ENCODE measurements at places on chromosomes 7 and 10.

DNA sequence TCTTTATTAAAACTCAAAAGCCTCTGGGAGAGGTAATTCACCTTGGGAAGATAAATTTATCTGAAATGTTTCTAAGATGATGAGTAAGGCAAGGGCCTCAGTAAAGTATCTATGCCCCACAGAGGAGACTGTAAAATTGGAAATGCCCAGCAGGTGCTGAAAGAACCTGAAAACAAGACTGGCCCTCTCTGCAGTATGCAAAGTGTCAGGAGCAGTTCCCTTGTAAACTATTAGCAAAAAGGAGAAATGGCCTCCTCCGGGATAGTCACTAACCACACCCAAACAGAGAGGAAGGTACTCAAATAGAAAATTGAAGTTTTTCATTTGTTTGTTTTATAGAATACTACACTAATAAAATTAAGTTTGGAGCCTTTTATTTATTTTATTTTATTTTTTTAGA is 81.2 kb downstream of the FZD1 start:
- DNase-seq = no peak

- DNase-seq = no peak
These were observed 835 bp downstream of the COMMD3 start for GRCh38 chr10:22317076-22317370.

GRCh38 chr7:47941136-47941844 is 7.0 kb downstream of the PKD1L1 start:
- DNase-seq = no peak

DNA sequence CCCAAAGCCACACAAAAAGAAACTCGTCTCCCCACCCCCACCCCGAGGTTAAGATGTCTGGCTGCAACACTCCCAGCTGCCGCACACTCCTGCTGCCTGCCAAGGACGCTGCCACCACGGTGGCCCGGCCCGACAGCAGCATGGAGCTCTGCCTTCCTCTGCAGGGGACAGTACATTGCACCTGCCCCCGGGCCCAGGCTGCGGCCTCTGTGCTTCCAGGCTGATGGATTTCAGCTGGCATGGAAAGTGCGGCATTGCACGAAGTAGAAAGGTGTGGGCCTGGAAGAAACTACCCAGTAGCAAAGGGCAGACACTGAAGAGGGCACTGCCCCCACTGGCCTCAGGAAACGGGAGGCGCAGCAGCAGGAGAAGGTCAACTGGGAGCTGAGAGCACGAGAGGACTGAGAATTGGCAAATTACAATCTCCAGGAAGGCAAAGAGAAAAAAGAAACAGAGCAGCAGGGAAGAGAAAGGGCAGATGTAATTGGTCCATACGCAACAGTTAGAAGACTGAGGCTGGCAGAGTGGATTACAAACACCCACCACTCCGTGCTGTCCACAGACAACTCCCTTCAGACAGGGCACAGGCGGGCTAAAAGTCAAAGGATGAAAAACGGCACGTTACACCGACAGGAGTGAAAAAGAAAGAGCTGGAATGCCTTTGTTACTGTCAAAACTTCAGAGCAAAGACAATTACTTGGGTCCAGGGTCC is 117.1 kb upstream of the DIP2C start:
- no peak for DNase-seq

- DNase-seq = no peak
These were observed 42.2 kb downstream of the SUFU start for GRCh38 chr10:102545997-102546396.

All from astrocyte of the cerebellum (primary cell).